CD4-positive, alpha-beta T cell treated with Interleukin-6 for 4 hours (primary cell): ENCODE measurements at places on chromosomes 6 and 20.
A peak's percentile ranks its signal among the peaks of the same experiment; 100 is the strongest.

GRCh38 chr6:13194852-13195251 is 133.5 kb downstream of the TBC1D7 start:
- peak; percentile 9 for DNase-seq

DNA sequence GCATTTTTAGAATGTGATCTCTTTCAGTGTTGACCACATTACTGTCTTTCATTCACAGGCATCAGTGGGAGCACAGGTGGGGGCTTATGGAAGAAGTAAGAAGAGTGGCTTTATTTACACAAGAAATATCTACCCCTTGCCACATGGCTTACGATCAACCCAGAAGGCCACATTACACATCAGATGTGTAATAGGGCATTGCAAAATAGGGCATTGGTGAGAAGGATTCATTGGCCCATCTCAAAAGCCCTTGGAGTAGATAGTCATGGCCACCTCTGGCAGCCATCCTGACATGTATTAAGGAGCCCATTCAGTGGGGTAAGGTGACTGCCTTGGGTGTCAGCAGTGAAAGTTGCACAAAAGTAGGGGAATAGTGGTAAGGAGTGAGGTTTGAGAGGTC is 97.5 kb downstream of the MAFB start:
- DNase-seq: no peak

GRCh38 chr6:43454290-43454695 is 1.1 kb downstream of the DLK2 start:
- DNase-seq: peak; percentile 74

DNA sequence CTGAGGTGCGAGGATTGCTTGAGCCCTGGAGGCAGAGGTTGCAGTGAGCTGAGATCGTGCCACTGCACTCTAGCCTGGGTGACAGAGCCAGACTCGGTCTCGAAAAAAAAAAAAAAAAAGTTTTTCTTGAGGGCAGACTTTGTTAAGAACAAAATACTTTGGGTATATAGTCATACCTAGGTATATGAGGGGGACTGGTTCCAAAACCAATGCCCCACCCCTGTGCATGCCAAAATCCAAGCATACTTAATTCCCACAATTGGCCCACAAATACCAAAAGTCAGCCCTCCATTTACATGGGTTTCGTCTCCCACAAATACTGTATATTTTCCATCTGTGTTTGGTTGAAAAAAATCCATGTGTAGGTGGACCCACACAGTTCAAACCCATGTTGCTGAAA is 119.9 kb downstream of the INSM1 start:
- DNase-seq: no peak
